ENCODE measurements at places on chromosomes 4 and X.

DNA sequence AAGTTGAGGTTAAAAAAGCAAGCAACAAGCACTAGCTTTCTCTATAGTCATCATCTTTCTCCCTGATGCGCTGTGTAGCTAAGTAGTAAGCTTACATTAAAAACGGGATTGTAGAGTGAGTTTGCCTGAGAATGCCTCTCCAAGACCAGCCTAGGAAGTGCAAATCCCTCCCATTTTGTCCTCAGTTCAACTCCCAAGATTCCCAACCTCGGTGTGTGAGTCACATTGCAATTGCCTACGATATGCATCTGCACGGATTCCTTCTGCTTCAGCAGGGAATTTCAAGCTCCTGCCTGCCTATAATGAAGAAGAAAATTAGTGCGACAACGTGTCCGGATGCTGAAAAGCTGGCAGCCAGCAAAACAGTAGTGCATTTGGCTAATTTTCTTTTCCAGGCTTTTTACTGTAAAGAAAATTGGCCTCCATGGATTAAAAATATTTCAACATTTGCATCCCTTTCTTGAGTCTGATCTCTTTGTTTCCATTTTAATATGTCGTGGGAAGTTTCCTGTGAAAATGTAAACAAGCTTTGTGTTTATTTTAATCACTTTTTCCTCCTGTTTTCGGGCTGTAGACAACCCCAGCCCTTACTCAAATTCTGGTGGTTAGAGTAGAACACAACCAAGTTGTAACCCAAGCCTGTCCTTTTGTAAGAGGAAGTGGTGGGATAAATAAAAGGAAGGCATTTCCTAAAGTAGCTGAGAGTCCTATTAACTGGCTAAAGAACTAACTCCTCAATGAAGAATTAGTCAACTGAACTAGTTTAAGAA is 58.4 kb upstream of the TET2 start:
- no peak for DNase-seq

DNA sequence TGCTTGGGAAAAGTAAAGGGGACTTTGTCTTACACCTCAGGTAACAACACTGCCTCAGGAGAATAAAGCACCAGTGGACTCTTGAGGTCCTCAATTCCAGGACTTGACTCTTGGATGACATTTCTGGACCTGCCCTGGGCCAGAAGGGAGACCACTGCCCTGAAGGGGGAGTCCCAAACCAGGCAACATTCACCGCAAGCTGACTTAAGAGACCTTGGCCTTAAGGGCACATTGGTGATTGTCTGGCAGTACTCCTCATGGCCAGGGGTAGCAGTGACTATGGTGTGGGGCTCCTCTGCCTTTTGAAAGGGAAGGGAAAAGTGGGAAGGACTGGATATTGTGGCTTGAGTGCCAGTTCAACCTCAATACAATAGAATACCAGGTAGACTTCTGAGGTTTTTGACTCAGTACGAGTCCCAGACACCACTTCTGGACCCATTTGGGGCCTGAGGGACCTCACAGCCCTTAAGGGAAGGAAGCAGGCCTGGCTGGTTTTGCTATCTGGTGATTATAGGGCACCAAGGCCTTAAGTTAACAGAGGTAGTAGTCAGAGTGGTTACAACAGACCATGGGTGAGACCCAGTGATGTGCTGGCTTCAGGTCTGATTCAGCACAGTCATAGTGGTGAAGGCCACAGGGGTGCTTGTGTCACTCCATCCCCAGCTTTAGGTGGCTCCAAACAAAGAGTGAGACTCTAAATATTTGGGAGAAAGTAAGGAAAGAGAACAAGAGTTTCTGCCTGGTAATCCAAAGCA is 121.2 kb upstream of the TET2 start:
- DNase-seq: no peak

DNA sequence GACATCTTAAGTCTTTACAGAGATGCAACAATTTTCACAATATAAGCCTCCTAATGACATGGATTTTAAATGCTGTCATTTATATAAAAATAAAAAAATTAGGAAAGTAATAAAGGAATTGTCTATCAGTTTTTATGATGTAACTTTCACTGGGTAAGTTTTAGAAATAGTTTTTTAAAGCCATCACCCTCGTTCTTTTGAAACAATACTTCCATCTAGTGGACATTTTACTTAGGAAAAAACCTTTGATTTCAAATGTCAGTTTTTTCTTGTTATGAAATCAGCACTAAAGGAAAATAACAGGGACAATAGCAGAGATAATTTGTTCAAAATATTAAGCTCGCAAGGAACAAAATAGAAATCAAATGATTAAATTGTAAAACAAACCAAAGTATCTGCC is 24.3 kb upstream of the NDNF start:
- no peak for DNase-seq

- no peak for DNase-seq
Measured at GRCh38 chr4:136412708-136413107, 1119.6 kb downstream of the PCDH18 start.
